ENCODE measurements at places on chromosomes 16 and 17.

GRCh38 chr17:6666557-6666956 lies 15.0 kb downstream of the C17orf100 start:
- DNase-seq, result no peak

- DNase-seq, result no peak
These were observed 15.7 kb downstream of the ADCY7 start for GRCh38 chr16:50282010-50282538.

DNA sequence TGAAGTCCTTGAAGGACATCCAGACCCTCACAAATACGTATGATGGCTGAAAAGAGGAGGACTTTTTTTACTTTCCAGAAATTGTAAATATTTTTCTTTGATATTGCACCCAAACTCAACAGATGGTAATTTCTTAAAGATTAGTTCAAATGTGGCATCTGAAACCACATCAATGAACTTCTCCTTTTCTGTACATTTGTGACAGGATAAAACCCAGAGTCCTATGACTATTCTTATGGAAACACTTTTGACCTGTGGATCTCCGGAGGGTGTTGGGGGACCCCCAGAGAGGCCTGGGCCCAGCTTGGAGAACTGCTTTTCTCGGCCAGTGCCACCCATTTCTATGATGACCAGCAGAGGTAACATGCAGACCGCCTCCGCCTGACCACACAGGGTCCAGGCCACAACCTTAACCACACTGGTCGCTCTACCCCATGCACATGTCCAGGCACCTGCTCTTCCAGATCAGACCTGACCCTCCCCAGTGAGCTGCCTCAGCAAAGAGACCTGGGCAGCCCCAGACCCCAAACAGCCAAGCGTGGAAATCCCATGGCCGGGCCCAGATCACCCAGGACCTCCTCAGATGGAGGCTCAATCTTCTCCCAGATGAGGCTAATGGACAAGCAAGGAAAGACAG lies 22.7 kb downstream of the RPH3AL start:
- DNase-seq, result no peak

- DNase-seq, result no peak
These were observed 102.7 kb downstream of the METRNL start for GRCh38 chr17:83181991-83182619.

GRCh38 chr17:81998212-81998611 lies 20.8 kb downstream of the ASPSCR1 start:
- DNase-seq, result no peak

DNA sequence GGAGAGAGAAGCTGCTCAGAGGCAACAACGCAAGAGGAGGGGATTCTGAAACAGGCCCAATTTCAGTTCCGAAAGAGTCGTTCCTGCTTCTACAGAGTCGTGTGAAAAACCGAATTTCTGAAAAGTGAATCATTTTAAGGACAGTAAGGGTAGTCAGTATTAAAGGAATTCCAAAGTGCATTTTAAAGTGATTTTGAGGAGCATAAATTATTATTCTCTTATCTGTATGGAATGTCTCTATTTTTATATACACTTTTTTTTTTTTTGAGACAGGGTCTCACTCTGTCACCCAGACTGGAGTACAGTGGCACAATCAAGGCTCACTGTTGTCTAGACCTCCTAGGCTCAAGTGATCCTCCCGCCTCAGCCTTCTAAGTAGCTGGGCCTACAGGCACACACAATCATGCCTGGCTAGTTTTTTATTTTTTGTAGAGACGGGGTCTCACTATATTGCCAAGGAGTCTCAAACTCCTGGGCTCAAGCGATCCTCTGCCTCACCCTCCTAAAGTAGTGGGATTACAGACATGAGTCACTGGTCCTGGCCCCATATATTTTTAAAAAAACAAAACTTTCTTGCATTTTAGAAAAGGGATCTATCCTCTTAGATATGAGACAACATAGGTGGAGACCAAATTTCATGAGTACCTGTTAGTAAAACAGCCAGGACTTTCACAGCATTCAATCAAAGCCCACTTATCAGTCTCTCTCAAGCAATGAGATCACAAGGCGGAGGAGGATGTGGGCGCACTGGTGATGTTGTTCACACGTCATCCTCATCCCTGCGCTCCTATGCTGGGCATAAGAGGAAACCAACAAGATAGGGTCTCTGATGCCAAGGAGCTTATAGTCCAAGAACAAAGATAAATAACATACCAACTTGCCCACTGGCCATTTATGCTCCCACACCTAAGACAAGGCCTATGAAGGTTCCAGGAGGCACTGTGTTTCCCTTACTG lies 53.2 kb downstream of the SMG6 start:
- no peak for DNase-seq

- DNase-seq, result no peak
These were observed 408.0 kb downstream of the UTP18 start for GRCh38 chr17:51668155-51668962.

GRCh38 chr16:82051656-82052055 lies 16.6 kb downstream of the HSD17B2 start:
- no peak for DNase-seq

- no peak for DNase-seq
These were observed 148.9 kb downstream of the CMIP start for GRCh38 chr16:81593481-81593880.

GRCh38 chr16:10266809-10267208 lies 84.6 kb upstream of the GRIN2A start:
- DNase-seq, result no peak

- no peak for DNase-seq
These were observed 390.0 kb upstream of the TNRC6C start for GRCh38 chr17:77568540-77568939.

DNA sequence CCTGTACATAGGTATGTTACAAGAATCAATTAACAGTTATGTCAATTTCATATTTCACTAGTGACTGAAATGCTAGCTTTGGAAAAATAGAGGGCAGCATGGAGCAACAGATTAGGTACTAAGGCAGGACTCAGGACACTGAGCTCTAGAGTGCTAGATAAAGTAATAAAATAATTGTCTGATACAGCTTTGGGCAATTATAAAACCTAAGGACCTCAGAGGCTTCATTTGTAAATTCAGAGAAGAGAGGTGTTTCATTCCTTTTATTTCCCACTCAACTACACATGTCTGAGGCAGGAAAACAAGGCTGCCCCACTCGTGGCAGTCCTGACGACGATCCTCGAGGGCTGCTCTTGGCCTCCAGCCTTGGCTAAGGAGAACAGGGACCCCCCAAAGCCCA lies 81.5 kb downstream of the CA4 start:
- no peak for DNase-seq

DNA sequence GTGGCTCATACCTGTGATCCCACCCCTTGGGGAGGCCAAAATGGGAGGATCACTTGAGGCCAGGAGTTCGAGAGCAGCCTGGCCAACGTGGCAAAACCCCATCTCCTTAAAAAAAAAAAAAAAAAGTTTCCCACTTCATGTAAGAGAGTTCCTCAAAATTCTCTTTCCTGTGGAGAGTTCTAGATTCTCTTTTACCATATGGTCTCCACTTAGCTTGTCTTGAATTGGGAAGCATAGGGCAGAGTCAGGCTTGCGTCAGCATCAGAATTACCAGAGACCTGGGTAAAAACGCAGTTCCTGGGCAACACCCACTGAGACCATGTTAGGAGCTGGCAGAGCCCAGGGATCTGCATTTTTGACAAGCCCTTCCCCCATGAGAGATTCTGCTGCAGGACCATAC lies 158.4 kb downstream of the CCDC182 start:
- no peak for DNase-seq

GRCh38 chr16:85275533-85276249 lies 163.4 kb upstream of the CIBAR2 start:
- DNase-seq, result peak; percentile 89

DNA sequence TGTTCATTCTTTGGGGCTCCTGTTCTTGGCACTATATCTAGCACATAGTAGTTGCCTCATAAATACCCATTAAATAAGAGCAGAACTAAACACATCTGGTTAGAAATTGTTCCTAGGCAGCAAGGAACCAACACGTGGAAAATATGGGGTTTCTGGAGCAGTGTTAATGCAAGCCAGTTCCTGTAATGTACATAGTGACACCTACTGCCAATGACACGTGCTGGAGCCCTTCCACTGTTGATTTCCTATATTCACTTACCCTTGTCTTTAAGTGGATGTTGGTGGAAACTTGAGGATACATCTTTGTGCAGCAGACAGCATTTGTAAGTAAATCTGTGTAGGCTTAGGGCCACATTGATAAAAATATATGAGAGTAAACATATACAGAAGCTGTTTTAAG lies 1.6 kb upstream of the IRF8 start:
- peak; percentile 52 for DNase-seq

DNA sequence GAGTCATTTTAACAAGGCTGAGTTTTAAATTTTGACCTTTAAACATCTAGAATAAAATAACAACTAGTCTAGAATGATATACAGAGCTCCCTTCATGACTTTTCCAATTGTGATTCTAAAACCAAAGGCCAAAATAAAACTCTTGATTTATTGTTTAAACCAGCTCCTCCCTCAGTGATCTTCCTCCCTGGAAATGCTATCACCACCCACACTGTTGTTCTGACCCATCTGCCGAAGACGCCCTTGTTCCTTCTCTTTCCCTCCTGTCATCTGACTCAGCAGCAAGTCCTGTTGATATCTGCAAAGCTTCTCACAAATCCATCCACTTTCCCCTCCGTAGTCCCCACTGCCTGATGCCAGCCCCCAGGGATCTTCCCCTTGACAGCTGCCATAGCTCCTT lies 231.6 kb upstream of the DYNLRB2 start:
- DNase-seq, result no peak

- DNase-seq, result no peak
These were observed 34.5 kb downstream of the HS3ST2 start for GRCh38 chr16:22848451-22848850.

GRCh38 chr16:67426950-67427349 lies 4.0 kb upstream of the HSD11B2 start:
- no peak for DNase-seq

- no peak for DNase-seq
These were observed 62.3 kb upstream of the HS3ST2 start for GRCh38 chr16:22751685-22752084.

DNA sequence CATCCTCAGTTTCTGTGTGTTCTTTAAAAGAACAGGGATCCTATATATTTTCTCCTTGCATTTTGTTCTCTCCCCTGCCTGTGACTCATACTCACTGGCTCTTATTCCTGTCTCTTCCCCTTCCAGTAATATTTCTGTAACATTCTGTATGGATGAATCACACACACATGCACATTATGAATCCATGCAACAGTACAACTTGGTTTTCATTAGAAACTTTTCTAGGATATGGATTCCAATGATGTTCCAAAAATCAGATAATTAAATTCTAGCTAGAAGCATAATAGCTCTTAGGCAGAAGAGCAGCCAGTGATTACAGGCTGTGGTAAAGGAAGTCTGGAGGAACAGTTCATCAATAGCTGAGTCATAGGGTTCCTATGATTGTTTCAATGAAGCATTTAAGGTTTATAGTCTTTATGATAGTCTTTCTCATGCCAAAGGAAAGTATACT lies 119.6 kb upstream of the PMFBP1 start:
- no peak for DNase-seq

- peak; percentile 83 for DNase-seq
These were observed 1.8 kb upstream of the RARA start for GRCh38 chr17:40307001-40307730.

GRCh38 chr17:58282442-58282841 lies 1.7 kb upstream of the MPO start:
- no peak for DNase-seq

DNA sequence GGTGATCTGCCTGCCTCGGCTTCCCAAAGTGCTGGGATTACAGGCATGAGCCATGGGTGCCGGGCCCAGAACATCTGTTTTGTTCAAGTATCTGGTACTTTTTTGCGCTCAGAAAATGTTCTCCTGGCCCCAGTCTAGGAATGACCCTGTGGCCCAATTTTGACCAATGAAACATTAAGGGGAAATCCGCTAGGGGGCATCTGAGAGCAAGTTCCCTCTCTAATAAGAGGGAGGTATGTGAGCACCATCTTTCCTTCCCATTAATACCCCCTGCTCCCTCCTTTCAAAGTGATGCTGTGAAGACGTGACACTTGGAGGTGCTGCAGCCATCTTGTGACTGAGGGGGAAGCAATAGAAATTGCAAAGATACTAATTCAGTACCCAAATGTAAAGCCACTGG lies 16.5 kb upstream of the CLEC3A start:
- no peak for DNase-seq

DNA sequence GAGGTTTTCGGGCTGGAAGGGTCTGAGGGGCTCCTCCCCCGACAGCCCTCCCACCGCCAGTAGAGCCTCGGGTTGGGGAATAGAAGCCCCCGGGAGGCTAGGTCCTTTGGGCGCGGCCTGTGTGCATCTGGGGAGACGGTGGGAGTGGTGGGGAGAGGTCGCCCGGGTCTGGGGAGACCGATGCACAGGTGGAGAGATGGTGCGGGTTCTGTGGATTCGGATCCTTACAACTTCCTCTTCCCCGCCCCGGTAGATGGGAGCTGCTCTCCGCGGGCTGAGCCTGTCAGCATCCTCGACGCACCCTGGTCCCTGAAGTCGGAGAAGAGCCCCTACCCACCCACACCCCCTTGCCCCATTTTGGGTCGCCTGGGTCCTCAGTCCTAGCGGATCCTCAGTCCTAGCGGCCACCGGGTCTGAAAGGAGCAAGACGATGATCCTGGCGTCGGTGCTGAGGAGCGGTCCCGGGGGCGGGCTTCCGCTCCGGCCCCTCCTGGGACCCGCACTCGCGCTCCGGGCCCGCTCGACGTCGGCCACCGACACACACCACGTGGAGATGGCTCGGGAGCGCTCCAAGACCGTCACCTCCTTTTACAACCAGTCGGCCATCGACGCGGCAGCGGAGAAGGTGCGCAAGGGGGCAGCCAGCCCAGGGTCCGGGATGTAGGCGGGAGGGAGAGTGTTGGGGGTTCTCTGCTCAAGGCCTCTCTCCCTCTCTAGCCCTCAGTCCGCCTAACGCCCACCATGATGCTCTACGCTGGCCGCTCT lies 790 bp downstream of the BCKDK start:
- DNase-seq, result no peak

All from spinal cord (tissue), 10 donors.